Renal cortical epithelial cell (primary cell): ENCODE measurements at places on chromosomes 1 and 21. TPM values are rescaled to one million over a fixed set of nuclear protein-coding genes. Genes with fewer than 3 reads are reported as not detected.

- DNase-seq: peak; percentile 12
These were observed 144.1 kb upstream of the CTTNBP2NL start for GRCh38 chr1:112251766-112252506.

DNA sequence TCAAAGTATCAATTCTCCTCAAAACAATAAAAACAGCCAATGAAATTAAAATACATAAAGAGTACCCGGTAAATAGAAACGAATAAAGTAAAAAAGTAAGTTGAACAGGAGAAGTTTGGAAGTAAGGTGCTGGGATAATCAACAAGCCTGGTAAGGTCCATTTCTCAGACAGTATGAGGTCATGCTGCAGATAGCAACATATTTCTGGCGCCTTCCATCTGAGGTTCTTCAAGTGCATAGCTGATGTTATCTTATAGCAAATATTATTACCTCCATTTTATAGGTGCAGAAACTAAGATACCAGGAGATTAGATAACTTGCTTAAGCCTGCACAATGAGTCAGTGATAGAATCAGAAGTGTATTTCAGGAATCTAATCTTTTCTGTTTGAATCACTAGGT lies 23.7 kb upstream of the CEP350 start:
- no peak for DNase-seq

DNA sequence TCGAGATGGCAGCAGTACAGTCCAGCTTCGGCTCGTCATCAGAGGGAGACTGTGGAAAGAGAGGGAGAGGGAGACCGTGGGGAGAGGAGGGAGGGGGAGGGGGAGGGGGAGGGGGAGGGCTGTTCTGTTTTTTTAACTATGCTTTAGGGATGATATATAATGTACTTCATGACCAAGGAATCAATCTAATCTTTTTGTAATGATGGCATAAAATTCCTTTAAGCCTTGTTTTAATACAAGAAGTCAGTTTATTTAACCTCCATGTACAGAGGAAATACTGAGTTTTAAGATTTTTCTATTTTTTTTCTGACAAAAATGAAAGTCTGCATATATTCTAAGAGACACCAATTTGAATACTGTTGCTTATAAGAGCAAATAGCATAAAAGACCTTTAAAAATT lies 41.9 kb downstream of the PTBP2 start:
- no peak for DNase-seq

- no peak for DNase-seq
These were observed 12.2 kb downstream of the PABPC4 start for GRCh38 chr1:39564340-39564739.

DNA sequence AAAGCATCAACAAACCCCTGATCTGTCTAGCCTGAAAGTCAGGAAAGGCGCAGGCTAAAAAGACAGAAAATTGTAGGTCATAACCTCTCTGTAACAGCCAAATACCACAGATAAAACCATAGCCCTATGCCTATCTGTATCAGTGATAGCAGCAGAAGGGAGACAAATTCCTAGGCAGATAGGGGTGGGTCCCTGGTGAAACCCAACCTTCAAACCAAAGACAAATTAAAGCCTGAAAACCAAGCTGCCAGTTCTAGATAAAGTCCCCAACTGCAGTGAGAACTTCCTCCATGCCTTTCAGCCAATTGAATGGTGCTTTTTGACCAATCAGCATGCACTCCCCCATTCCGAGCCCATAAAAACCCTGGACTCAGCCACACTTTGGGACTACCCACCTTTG lies 115.3 kb downstream of the NTPCR start:
- DNase-seq: no peak

- DNase-seq: no peak
These were observed 81.5 kb upstream of the LRIF1 start for GRCh38 chr1:111045033-111045722.

GRCh38 chr21:45709173-45709572 lies 65.6 kb downstream of the PCBP3 start:
- no peak for DNase-seq

DNA sequence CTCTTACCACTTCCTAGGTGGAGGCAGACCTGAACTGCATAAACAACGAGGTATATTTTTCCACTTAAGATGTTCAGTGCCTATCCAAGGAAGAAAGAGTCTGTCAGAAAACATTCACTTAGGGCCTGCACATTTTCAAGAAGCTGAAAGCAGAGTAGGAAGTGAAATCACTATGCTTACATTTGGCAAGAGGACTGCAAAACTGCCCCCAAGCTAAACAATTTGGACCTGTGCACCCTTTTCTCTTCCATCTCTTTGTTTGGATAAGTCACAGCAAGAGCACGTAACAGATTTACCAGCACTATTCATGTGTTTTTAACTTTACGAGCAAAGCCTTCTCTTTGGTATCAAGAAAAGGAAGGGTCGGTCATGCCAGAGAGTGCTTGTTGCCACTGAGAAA lies 13.2 kb upstream of the BEND5 start:
- no peak for DNase-seq

GRCh38 chr21:26194811-26195251 lies 24.3 kb upstream of the APP start:
- peak; percentile 45 for DNase-seq

DNA sequence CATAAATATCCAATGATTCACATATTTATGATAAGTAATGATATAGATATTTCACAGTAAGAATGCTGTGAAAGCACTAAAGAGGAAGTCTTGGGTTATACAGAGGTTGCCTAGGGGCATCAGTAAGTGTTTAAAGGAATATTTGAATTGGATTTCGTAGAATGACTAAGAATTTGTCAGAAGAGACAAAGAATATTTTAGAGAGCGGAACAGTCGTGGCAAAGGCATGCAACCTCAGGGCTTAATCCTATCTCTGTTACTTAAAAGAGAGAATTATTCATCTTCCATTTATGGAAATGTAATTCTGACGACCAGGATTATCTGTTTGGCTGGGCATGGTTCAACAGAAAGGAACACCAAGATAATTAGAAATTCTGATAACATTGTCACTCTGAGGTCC lies 171.9 kb upstream of the NR5A2 start:
- DNase-seq: peak; percentile 74

DNA sequence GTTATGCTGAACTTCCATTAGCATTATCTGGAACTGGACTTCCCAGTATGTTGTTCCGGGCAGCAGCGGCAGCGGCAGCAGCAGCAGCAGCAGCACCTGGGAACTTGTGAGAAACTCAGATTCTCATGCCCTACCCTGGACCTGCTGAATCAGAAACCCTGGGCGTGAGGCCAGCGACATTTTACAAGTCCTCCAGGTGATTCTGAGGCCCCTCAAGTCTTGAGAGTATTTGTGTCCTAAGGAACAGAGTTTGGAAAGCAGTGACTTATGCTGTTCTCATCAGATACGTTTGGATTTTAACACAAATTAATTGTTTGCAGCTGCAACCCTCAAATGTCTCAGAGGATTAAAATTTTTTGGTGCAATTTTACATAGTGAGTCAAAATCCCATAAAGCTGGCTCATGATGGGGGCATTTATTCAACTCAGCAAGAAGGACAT lies 157.2 kb upstream of the KAZN start:
- DNase-seq: no peak

- DNase-seq: no peak
These were observed 11.4 kb downstream of the SLC1A7 start for GRCh38 chr1:53130878-53131589.

DNA sequence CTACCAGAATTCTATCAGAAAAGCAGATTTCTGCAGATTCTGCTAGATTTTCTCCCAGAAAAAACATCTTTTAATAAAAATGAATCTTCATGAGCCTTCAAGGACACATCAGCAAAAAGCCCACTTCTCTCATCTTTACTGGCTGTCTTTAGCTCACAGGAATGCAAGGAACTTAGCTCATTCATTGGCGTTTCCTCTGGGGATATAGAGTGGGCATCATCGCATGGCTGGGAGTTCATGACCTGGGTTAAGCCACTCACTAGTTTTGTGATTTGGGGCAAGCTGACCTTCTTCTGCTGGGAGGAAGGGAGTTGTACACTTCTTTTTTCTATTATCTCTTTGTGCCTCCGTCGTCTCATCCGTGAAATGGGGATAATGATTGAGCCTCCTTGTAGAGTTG lies 149.7 kb downstream of the KAZN start:
- no peak for DNase-seq

DNA sequence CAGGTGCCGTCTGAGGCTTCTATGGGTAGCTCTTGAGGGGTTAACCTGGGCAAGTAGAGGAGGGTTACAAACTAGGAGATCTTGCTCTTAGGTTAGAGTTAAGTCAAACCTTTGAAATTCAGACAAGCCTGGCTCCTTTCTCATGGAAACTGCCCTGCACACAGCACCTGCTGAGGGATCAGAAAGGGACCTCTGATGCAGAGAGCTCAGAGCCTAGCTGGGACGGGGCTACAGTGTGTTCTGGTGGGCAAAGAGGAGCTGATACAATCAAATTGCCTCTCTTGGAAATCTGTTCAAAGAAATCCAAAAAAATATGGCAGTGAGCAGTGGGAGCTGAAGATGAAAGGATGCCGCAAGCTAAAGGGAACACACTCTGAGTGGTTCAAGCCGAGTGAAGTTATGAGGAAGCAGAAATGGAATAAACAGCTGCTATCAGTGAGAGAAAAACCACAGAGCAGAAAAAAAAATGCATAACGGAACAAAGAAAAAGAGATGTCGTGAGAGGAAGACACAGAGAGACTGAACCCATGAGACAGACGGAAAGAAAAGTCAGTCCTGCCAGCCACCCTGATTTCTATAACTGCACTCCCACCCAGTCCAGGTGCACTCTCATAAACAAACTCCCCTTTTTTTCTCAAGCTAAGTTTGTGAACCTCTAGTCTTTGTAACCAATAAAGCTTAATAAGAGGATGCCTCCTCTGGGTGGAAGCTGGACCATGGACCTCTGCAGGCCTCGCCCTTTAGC lies 26.6 kb downstream of the PAFAH2 start:
- DNase-seq: no peak

SPRR1A gene
- not detected in 2 replicates for total RNA-seq

PPIE gene
- 35.1 and 39.9 TPM in 2 replicates for total RNA-seq

VCAM1 gene
- 57.8 and 242 TPM in 2 replicates for total RNA-seq

PGLYRP4 gene
- total RNA-seq: not detected in 2 replicates

RPTN gene
- 0.10 TPM in 1 of 2 replicates, not detected in the other for total RNA-seq

CD5L gene
- total RNA-seq: not detected in 2 replicates

NHLH1 gene
- 0.05 TPM in 1 of 2 replicates, not detected in the other for total RNA-seq

CALML6 gene
- 0.05 TPM in 1 of 2 replicates, not detected in the other for total RNA-seq
